ENCODE measurements at places on chromosomes 6 and 20.

- no peak for DNase-seq
These were observed 56.1 kb upstream of the ZFAND3 start for GRCh38 chr6:37763413-37763812.

- no peak for DNase-seq
These were observed 871.1 kb downstream of the KIF16B start for GRCh38 chr20:15702161-15702560.

- no peak for DNase-seq
These were observed 154.4 kb downstream of the BMP2 start for GRCh38 chr20:6921717-6922386.

GRCh38 chr6:14705841-14706377 lies 540.0 kb upstream of the JARID2 start:
- DNase-seq, result no peak

DNA sequence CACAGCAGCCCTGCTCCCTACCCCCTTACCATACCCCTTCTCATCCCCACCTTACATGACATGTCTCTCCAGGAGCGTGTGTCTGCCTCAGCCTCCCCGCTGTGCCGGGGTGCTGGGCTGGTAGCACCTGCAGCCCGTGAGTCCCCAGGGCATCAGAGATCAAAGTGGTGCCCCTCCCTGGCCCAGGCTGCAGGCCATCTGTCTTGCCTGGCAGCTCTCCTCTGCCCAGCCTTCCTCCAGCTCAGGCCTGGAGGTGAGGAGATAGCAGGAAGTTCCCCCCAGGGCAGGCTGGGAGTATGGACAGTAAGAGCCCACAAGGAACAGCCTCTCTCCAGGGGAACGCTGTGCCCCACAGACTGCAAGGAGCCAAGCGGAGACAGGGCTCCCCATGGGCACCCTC lies 35.3 kb downstream of the GRM4 start:
- DNase-seq, result no peak
